ENCODE measurements at places on chromosomes 6 and 20.
A peak's percentile ranks its signal among the peaks of the same experiment; 100 is the strongest.

DNA sequence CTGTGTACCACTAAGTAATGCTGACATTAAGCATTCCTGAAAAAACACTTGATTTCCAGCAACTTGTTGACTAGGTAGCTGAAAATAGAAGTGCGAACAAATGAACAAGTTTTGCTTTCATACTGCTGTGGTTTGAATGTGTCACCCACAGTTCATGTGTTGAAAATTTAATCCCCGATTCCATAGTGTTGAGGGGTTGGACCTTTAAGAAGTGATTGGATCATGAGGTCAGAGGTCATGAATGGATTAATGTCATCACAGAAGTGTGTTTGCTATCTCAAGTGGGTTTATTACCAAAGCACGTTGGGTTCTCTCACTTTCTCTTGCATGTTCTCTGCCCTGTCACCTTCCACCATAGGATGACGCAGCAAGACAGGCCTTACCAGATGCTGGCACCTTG, 568.5 kb downstream of the UTRN start:
- DNase-seq: no peak

- DNase-seq: no peak
These were observed 41.0 kb downstream of the GFOD1 start for GRCh38 chr6:13446381-13446780.

DNA sequence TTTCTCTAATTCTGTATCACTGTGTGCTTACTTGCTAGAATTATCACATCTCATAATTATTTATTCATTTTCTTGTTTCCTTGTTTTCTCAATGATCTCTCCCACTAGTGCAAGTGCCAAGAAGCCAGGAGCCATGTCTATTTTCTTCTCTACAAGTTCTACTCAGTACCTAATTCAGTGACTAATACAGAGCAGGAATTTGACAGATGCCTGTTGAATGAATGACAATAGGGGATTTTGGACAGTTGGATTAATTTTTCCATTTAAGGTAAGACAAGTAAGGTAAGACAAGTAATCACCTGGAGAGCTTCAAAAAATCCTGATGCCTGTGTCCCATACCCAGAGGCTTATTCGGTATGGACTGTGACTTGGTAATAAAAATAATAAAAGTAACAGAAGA, 81.0 kb downstream of the EDN1 start:
- no peak for DNase-seq

DNA sequence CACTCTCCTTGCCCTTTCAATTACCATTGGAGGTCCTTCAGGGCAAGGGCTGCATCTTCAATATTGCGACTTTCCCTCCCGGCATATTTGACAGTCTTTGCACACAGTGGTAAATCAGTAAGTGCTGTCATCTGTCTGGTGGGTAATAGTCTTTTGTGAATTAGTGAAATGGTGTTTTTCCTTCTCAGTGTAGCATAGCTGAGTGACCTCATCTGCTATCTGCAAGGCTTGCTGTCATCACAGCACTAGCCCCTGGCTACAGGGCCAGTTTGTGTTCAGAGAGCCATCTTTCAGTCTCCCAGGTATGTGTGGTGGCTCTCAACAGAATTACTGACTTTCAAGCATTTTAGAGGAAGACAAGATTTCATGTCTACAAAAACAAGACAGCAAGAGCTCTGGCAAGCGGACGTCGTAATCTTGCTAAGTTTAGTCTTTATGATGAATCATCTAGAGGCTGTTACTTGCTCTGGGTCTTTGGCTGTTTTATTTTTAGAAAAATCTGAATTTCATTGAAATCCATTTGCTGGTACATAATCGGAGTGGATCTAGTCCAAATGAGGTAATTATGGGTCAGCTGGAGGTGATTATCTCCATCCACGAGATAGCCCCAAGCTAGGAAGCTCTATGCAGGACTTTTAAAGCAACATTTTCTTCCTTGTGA, 528.9 kb downstream of the EPM2A start:
- no peak for DNase-seq

DNA sequence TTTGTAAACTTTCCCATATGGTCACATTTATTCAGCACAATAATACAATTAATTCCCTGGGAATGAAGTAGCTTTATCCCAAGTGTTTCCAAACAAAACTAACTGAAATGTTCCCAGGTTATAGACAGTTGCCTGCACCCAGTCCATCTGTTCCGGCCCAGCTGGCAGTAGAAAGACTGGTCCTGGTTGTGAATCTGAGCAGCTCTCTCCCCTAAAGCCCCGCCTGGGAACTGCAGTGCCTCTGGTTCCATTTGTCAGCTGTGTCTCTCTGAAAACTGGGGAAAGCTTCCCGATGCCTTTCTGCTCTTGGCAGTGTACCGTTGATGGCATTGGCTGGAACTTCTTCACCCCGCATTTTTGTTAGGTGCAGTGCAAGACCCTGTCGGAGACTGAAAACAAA, 8.7 kb downstream of the MTHFD1L start:
- DNase-seq: no peak

DNA sequence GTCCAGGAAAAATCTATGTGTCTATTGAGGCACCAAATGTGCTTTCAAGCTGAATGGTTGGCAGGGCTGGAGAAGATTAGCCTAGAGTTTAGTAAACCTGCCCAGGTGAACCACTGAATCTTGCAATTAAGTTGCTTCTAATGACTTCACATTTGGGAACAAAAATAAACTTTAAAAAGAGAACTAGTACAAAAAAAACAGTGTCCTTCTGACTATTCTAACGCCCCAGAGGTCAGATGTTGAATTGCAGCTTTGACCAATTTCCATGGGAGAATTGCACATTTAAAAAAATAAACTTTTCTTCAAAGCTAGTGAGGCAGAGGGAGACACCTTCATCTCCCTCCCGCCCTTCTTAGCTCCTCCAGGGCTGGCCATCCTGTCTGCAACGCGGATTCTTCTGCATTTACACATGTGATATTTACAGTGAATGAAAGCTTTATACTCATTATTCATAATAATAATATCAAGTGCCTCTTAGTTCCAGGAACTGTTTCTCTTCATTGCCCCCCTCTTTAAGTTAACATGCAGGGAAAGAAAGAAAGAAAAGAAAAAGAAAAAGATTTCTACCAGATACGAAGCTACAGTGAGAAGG, 270.2 kb downstream of the SMOC2 start:
- DNase-seq: no peak

- no peak for DNase-seq
These were observed 302.0 kb upstream of the PLCB4 start for GRCh38 chr20:8766868-8767390.

GRCh38 chr6:98037571-98037970, 754.6 kb upstream of the MMS22L start:
- DNase-seq: no peak

- DNase-seq: no peak
These were observed 6.9 kb upstream of the OCSTAMP start for GRCh38 chr20:46557231-46557956.

GRCh38 chr20:52619671-52620070, 352.5 kb upstream of the TSHZ2 start:
- no peak for DNase-seq

GRCh38 chr6:162999575-163000285, 272.0 kb downstream of the PACRG start:
- DNase-seq: no peak

GRCh38 chr20:23613676-23614075, 8.0 kb upstream of the CST9 start:
- DNase-seq: no peak

DNA sequence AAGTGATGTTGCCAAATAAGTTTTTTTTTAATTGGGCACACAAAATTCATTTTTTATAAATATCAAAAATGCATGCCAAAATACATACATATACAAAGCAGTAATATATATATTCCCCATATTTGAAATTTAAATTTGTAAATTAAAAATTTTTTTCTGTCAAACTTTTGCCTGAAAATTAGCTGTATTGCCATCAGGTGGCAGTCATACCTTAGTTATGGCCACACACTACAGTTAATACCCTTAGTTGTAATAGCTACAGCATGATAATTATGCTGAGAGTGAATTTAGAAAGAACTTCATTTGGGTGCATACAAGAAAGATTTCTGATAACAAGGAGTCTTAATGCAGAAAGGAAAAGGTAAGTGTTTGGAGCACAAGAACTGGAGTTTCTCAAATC, 46.2 kb upstream of the SDHAF4 start:
- DNase-seq: peak; percentile 8

DNA sequence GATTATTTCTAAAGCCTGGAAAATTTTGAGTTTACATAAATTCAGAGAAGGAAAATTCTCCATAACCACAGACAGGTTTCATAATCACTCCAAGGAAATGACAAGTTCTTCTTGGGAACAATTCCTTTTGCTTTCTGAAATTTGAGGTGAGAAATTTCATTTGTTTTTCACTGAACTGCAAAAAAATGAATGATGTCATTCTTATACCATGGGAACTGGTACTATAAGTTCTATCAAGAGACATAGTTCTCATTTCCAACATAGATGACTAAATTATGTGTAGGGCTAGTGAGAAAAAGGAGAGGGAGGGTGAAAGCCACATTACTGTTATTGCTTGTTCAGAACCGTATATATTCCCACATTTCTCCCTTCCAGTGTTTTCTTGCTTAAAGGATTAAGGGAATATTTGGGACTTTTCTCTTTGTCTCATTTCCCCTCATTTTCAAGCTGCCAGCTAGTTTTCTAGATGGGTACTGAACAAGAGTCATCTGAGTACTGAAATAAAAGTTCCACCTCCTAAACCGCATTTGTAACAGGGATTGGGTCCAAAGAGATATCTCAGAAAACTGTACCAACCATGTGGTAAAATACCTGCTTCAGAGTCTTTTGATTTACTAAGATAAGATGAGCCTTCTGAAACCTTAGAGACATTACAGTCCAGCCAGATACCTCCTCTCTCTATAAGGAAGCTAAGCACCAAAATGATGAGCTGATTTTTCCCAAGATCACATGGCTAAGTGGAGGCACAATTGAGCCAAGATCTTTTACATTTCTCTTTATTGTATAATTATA, 144.3 kb upstream of the PRDM1 start:
- no peak for DNase-seq

DNA sequence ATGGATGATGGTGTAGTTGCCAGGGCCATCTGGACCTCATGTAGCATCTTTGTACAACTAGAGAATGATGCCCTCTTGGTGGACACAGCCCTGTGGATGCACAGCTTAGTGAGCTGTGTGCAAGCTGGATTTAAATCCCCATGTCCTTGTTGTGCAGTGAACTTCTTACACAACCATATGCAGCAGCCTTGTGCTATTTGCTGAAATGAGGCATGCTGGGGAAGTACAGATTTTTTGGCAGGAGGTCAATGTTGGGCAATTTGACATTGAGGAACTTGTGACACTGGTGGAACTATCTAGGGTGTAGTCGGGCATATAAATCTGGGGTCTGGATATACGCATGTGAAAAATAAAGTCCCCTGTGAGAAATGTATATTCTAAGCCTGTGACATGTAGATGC, 5.8 kb upstream of the CDC5L start:
- no peak for DNase-seq

DNA sequence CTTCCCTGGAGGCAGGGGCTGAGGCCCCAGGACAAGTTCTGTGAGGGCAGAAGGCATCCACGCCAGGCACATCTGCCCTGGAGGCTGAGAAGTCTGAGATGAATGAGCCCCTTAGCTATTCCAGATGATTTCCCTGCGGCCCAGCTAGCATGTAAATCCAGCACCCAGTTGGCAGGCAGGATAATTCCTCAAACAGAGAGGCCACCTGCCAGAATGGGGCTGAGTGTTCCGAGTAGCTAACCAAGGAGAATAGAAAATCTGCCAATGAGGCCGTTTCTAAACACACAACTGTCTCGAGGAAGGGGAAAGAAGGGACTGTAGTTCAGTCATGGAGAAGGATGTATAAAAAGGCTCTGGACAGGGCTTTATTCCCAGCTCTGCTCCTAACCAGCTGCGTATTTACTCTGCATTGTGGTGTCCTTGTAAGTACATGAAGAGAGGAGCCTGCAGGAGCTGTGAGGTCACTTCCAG, 211.4 kb upstream of the CDYL start:
- no peak for DNase-seq

GRCh38 chr6:106027758-106028157, 58.4 kb upstream of the PRDM1 start:
- DNase-seq: no peak

GRCh38 chr6:90187437-90188121, 109.1 kb downstream of the BACH2 start:
- no peak for DNase-seq

DNA sequence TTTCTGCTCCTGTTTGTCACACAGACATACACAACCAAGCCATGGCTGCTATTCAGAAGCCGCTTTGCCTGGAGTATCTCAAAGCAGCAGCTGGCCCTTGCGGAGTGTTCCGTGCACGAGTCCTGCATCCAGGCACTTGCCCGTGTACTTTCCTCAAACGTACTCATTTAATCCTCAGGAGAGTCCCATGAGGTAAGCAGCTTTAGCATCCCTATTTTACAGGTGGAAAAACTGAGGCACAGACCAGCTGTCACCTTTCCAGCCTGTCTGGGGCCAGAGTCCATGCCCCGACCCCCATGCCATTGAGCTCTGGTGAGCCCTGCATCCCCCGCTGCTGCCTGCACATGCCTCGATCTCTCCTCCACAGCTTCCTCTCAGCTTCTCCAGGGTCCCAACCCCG, 130.0 kb downstream of the ERMARD start:
- no peak for DNase-seq

DNA sequence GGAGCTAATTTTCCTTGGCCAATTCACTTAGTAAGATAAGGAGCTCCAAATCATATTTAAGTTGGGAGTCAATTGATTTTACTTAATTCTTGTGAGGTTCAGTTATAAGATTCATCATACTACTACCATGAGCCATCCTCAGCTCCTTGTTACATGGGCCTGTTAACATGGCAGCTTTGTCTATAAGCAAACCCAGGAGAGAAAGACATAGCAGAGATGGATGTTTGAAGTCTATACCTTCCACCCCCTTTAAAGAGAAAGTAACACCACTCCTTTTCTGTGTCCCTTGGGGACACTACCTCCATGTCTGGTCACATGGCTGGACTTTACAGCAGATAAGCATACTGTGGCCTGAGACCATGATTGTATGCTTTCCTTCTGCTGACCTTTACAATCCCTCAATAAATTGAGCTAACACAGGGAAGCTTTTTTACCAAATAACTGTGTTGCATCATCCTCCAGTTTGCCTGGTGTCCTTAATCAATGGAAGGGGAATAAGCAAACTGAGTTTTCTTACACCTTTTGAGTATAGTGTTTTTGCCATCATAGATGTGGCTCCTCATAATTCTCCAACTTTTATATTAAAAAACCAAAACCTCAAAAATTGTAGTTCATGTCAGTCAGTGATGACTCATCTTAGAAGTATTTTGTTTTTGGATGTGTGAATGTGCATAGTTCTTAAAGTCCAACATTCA, 9.8 kb upstream of the ZNFX1 start:
- DNase-seq: no peak

Measured in Panc1 (cell line).